ENCODE measurements at places on chromosomes 11 and 22.

- DNase-seq, result no peak
These were observed 94.9 kb downstream of the MORC2 start for GRCh38 chr22:30873661-30874060.

GRCh38 chr22:45163099-45163450 is 650 bp upstream of the NUP50 start:
- peak; percentile 35 for DNase-seq

DNA sequence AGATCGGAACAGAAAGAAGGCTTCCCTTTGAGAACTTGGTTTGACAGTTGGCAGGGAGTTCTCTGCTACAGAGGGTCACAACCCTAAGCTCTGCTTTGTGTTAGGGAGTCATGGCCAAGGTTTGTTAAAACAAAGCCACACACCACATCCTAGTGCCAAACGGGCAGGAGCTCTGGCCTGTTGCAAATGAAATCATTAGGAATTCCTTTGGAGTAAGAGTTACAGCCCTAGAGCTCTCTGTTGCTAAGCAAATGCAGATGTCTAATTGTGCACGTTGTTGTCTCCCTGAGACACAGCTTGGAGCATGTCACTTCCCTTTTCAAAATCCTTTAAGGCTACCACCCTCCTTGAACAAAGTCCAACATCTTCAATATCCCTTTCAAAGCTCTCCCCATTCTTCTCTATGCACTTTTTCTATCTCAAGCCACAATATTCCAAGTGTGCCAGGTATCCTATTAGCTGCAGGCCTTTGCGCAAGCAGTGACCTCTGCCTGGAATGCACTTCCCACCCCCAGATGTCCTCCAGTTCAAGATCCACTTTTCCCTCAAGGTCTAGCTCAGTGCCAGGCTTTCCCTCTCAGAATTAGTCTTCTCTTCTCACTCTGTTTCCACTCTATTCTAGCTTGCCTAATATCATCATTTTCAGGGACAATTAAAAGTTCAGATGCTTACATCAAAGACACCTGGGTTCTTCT is 253.7 kb upstream of the POU2AF2 start:
- no peak for DNase-seq

GRCh38 chr11:96111308-96111707 is 187.4 kb upstream of the MTMR2 start:
- DNase-seq, result no peak

DNA sequence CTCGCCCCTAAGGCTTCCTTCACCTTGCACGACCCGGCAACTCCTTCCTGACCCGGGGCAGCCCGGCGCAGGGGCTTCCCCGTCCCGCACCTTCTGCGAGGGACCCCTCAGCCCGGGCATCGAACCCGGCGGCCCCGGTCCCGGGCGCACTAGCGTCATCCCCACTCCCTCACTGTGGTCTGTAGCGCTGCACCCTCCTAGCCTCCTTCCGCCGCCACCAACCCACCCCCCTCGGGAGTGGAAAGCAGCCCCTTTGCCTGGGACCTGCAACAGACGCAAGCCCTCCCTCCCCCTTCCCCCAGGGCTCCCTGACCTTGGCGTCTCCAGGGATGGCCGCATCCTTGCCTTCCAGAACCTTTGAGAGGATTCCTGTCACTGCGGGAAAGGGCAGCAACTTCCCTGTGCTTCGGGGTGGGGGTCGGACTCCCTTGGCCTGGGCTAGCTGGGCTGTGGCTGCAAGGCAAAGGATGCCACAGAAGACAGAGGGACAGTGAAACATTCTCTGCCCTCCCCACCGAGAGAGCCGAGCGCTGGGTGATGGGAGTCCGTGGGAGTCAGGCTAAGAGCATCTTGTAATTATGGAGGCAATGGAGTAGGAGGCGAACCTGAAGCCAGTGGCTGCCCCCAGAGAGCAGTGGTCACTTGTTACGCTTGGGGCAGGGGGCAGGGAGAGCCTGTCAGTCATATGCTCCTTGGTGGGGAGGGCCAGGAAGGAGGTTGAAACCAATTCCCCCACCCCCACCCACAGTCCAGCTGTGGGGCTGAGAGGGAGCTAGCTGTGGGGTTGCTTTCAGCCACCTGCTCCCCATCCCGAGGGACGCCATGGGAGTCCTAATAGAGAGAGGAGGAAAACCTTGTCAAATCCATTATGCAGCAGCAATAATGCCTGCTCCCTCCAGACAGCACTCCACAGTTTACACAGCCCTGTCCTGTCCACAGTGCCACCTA is 920 bp downstream of the TMEM132A start:
- DNase-seq, result peak; percentile 12

- DNase-seq, result no peak
These were observed 35.4 kb downstream of the MCHR1 start for GRCh38 chr22:40714499-40715337.

GRCh38 chr11:41379084-41379483 is 80.4 kb downstream of the LRRC4C start:
- DNase-seq, result no peak

DNA sequence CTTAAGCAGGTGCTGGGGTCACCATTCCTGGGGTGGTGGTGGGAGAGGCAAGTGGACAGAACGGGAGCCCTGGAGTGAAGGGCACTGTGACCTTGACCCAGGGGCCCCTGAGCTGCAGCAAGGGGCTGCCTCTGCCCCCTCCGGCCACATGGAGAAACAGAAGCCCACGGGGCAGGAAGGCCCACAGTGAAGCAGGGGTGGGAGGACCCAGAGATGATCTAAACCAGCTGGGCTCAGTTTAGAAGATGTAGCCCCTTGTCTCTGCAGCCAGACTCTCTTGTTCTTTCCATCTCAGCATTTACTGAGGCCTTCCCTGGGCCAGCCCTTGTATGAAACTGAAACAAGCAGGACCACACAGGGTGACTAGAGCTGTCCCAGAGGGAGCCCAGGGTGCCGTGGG is 30.5 kb downstream of the WNT11 start:
- DNase-seq, result no peak

Measured in NCI-H1105 treated with DMSO at 0.1 percent for 48 hours (cell line).